ENCODE measurements at places on chromosomes 12 and 14.
A peak's percentile ranks its signal among the peaks of the same experiment; 100 is the strongest.

DNA sequence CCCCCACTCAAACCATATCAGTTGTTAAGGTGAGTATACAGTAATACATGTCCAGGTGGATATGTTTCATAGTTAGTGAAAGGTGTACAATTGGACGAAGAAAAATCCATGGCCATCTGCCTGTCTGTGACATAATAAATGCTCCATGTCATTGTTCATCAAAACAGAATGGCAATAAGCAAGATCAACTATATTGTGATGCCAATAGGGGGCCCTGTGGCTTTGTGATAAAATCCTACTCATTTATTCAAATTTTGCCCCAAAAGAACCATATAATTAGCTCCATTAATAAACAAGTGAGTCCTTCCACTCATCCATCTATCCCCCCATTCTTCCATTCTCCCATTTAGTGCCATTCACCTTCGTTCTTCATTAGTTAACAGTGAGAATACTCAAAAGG, 102.0 kb downstream of the MGST1 start:
- DNase-seq: no peak

DNA sequence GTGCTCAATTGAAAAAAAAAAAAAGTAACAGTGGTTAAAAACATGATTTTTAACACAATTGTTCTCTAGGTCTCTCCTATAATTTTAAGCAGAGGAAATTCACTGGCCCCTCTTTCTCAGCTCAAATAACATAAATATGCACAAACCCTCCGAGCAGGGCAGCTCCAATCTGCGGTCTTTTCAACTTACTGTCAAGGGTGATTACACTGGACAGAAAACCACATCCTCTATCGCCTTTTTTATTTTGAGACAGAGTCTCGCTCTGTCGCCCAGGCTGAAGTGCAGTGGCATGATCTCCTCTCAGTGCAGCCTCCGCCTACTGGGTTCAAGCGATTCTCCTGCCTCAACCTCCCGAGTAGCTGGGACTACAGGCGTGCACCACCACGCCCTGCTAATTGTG, 16.5 kb upstream of the GABARAPL1 start:
- no peak for DNase-seq

DNA sequence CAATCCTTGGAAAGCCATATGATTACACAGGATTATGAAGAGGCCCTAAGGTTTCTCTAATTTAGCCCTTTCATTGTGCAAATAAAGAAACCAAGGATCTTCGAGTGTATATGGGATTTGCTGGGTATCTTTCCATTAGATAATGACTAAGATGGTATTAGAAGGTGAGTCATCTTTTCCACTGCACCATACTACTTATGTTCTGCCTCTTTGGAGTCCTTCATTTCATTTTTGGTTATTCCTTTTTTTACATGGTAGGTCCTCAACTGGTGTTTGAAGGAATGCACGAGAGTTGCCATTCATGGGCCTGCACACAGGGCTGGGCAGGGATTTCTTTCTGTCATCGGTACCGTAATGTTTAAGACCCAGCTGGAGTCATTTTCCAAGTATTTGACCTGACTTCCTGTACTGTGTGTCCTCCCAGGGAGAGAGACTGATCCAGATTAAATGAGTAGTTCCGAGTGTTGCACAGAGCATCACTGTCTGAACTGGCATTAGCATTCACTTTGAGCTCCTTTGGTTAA, 85.7 kb downstream of the BORCS5 start:
- no peak for DNase-seq

GRCh38 chr14:68961781-68962584, 17.1 kb downstream of the ACTN1 start:
- DNase-seq: no peak

DNA sequence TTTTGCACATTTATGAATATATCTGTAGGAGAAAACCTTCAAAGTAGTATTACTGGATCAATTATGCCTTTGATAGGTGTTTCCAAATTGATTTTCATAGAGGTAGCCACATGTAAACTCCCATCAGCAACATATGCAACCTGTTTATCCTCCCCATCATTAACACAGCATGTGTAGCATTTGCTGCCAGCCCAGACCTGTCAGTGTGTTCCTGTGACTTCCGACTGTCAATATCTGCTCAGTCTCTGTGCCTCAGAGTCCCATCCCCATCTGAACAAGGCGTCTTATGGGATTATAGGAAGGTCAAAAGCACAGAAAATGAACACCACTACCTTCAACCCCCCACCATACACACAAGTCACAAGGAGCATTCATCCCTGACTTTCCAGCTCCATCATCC, 9.5 kb upstream of the CAPRIN2 start:
- DNase-seq: no peak

- DNase-seq: no peak
These were observed 88.9 kb upstream of the FRMD6 start for GRCh38 chr14:51562816-51563215.

- DNase-seq: no peak
These were observed 131.0 kb downstream of the TMEM132D start for GRCh38 chr12:129772501-129773493.

- no peak for DNase-seq
These were observed 112.7 kb downstream of the EFCAB11 start for GRCh38 chr14:89841851-89842250.

- DNase-seq: no peak
These were observed 82.1 kb downstream of the CCDC92 start for GRCh38 chr12:123890536-123890902.

- DNase-seq: peak; percentile 20
These were observed at the start of gene ARHGEF40 for GRCh38 chr14:21070083-21070609. Gene ARHGEF40 (plus strand): TSS chr14:21070304. CDS start chr14:21070397, 93 bp downstream.

DNA sequence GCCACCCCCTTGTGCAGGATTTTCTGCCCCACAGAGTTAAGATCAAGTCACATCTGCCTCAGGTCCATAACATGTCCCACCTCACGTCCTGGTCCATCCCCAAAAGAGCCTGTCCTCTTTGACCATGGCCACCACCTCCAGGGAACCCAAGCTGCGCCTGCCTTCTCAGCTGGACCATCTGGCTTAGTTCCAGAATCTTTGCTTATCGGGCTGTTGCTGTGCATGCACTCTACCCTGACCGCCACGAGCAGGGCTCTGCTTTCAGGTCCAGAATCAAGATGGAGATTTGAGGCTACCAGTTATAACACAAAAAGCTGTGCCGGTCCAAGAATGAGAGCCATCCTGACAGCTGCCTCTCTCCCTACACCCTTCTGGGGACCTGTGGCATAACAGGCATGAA, 326.7 kb downstream of the DPF3 start:
- no peak for DNase-seq

- DNase-seq: no peak
These were observed 25.9 kb upstream of the POLR3B start for GRCh38 chr12:106331599-106331998.

GRCh38 chr14:23392613-23393012, 15.5 kb downstream of the MYH6 start:
- no peak for DNase-seq

- DNase-seq: no peak
These were observed 58.5 kb upstream of the PLXNC1 start for GRCh38 chr12:94089891-94090290.

- DNase-seq: no peak
These were observed 58.9 kb downstream of the USP15 start for GRCh38 chr12:62319058-62319457.

DNA sequence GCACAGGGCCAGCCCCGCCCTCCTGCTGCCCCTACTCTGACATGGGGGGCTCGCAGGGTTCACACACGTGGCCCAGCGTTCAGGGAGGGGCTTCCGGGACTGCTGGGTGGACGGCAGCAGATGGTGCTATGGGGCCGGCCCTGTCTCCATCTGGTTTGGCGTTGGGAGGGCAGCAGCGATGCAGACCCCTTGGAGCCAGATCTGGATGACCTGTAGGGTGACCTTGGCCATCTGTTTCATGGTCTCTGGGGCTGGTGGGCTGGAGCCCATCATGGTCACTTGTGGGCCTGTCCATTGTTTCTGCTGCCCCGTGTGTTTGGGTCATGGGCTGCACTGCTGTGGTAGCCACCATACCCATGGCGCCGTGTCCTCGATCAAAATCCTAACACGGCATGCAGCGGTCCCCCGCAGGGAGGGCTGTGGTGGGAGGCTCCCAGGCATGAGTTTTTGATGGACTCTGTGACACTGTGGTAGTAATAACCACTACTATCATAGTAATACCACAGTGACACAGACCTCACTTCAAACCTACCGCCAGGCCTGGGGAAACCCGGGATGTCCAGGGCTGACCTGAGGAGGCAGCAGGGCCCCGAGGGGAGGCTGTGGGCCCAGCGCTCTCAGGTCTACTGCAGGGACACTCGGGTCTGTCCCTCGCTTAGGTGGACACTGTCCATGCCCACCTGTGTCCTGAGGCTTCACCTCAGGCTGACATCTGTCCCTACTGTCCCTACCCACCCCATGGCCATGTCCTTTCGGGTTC, 359.4 kb downstream of the TMEM121 start:
- no peak for DNase-seq

GRCh38 chr14:34027990-34028495, 77.2 kb upstream of the EGLN3 start:
- DNase-seq: no peak

DNA sequence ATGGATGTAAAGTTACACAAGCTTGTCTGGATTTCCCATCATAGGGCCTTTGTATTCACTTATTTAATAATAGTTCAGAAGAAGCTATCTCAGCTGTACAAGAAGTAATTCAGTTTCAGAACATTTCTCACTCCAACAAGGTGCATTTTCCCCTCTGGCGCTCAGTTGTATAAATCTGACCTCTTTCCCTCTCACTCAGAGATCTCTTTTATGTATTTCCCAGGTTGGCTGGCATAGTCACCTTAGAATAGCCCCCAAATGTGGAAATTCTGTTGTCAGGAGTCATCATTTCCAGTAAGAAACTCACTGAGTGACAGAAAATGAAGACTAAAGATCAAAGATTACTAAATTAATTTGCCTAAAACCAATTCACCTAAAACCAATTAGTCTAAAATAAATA, 11.2 kb downstream of the AJUBA start:
- no peak for DNase-seq

- DNase-seq: no peak
These were observed 396.9 kb upstream of the TMTC1 start for GRCh38 chr12:30180602-30181001.

DNA sequence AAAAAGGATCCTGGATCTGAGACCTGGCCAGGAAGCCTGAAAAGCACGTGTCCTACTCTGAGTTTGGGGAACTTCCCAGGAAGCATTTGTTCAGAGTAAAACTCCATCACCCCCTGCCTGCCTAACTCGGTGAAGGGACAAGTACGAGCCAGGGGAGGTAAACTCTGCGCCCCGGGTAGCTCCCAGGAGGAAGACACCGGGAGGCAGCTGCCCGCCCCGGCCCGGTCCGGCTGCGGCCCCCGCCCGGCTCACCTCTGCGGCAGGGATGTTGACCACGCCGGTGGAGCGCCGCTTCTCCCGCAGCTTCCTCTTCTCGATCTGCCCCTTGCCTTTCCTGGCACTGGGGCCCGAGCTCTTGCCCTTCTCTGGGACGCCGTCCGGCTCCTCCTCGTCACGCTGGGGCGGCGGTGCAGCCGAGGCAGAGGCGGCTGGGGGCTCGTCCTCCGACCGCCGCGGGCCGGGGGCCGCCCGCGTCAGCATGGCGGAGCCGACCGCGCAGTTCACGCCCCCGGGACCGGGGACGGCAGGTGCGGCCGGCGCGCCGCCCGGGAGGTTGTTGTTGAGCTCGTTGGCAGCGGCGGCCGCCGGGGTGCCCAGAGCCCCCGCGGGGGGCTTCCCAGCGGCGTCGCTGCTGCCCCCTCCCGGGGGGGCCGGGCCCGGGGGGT, 1.2 kb downstream of the PAWR start:
- no peak for DNase-seq

GRCh38 chr14:68952531-68953195, 26.4 kb downstream of the ACTN1 start:
- no peak for DNase-seq

DNA sequence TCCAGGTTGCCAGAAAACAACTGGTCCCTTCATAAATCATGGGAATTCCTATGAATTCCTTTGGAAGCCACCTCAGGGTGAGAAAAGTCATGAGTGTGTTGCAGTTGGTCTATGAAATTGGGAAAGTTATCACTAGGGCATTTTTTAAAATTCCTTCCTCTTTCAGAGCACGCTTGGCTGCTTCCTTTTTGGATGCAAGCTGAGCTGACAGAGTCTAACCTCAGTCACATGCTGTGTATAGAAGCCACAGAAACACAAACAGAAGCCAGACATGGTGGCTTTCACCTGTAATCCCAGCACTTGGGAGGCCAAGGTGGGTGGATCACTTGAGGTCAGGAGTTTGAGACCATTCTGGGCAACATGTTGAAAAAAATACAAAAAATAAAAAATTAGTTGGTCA, 21.7 kb upstream of the HELB start:
- DNase-seq: no peak

GRCh38 chr12:44859998-44860689, 16.0 kb downstream of the NELL2 start:
- no peak for DNase-seq

- no peak for DNase-seq
These were observed 20.6 kb downstream of the MAPK1IP1L start for GRCh38 chr14:55071870-55072640.

GRCh38 chr12:29032446-29032845, 116.6 kb upstream of the FAR2 start:
- DNase-seq: no peak

GRCh38 chr12:2555487-2556082, 239.2 kb upstream of the FKBP4 start:
- no peak for DNase-seq

- DNase-seq: no peak
These were observed 34.1 kb downstream of the PSMC1 start for GRCh38 chr14:90290337-90291011.

DNA sequence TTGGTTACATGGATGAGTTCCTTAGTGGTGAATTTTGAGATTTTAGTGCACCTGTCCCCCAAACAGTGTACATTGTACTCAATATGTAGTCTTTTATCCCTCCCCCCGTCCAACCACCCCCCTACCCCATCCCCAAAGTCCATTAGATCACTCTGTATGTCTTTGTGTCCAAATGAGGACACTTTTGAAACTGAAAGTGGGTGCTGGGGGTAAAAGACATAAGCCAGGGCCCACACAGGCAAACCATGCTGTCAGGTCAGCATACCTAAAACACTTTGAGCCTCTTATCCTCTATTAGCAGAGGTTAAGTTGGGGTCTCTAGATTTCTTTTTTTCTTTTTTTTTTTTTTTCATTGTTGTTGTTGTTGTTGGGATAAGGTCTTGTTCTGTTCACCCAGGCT, 31.3 kb upstream of the KICS2 start:
- no peak for DNase-seq

DNA sequence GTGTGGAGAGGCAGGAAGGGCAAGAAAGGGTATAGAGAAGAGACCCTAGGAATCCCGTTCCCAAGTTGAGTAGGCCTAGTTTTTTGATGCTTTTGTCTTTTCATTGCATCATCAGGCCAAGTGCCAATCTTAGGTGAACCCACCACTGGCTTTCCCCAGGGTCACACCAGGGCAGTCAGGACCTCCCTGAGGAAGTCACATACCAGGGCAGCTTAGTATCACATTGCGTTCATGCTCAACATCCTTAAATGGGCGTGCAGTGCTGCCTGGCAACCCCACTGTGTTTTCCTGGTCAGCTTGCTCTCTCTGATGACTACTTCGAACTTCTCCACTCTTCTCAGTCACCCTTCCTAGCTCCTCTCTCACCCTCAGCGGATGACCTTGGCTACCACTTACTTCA, 9.0 kb downstream of the ASIC1 start:
- DNase-seq: no peak

Measured in SW 1271 (cell line).